ENCODE measurements at places on chromosomes 11 and 22.

DNA sequence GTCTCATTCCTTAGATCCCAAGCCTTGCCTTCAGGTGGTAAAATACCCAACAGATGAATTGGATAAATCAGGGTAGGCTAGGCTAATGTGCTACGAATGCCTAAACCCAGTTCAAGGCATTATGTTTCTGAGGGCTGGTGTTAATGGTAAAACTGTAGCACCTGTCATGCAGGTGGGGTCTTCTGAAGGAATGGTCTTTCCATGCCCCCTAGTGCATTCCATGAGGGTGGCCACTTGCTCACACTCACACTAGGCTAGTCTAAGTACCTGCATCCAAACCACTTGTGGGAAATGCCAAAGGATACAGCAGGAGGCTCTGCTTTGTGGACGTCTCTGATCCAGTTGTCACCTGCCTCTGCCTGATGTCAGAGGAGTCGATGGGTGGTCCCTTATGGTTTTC is 24.2 kb upstream of the UCP3 start:
- DNase-seq, result no peak

DNA sequence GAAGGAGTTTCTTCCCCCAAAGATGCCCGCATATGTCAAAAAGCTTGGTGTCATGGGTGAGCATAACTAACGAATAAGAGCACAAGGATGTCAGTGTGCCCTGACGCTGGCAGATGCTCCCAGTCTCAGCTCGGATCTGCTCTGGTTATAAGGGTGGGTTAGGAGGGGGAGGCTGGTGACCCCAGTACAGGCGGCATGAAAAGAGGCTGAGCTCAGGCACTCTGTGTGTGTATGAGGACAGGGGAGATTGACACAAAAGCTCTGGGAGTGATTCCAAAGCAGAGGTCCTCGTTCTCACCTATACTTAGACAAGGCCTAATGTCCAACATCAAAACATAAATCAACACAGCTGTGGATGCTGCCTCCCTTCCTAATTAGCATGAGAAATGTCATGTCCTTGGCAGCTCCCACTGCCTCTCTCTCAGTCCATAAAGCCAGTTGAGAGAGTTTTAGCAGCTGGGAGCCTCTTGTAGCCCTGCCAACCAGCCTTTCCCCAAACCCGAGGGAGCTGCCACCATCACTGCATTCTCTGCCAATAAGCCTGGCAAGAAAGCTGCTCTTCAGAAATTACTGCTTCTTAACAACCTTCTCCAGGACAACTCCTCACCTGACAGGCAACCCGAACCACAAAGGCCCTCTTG is 59.8 kb downstream of the SC5D start:
- DNase-seq, result no peak

DNA sequence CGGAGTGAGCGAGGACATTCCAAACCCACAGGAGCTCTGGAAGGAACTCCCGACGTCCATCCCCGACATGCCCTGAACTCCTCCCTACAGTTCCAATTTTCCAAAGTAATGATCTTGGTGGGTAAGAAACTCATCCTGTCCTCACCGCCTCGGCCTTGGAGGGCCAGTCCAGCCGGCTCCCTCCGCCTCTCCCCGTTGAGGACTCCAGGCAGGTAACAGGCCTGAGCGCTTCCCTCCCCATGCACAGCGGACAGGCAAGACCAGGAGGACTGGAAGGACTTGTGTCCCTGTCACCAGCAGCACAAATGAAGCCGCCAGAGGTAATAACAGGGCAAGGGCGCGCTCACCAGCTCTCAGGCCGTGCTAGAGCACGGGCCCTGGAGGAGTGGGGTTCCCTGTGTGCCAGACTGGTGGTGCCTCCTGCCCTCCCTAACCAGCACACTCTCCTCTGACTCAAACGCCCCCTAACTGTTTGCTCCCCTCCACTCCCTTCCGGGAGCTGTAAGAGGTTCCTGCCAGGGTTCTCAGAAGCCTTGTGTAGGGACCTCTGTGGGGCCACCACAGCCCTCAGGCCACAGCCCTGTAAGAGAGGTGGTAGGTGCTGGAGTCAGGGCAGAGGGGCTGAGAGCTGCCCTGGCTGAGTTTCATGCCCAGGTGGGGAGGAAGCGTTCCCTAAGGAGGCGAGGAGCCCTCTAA is 17.1 kb downstream of the OVOL1 start:
- no peak for DNase-seq

- no peak for DNase-seq
These were observed 83.7 kb upstream of the TRIM77 start for GRCh38 chr11:89626366-89626765.

DNA sequence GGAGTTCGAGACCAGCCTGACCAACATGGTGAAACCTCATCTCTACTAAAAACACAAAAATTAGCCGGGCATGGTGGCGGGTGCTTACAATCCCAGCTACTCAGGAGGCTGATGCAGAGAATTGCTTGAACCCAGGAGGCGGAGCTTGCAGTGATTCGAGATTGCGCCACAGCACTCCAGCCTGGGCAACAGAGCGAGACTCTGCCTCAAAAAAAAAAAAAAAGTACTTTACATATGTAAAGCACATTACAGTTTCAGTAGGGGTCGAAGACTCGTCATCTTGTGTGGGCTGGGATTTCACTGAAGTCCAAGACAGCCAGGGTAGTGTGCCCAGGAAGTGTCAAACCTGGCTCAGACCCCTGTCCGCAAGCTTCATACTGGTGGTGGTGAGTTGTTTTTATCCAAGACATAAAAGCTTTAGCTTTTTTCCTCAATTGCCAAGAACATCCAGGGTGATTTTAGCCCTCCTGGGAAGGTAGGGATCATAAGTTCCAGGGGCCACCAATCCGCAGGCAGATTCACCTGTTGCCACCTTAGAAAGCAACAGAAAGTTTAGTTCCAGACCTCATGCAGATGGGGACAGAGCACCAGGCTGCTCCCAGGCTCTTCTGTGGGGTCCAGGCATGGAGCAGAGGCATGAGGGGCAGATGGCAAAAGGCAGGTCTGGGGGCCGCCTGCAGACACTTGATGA is 21.6 kb upstream of the ADORA2A start:
- no peak for DNase-seq

- no peak for DNase-seq
These were observed 96.1 kb downstream of the SHANK2 start for GRCh38 chr11:71156301-71156700.
